Ascending aorta (tissue), 2 donors: ENCODE measurements at places on chromosomes 4 and X. TPM values are rescaled to one million over a fixed set of nuclear protein-coding genes. Genes with fewer than 3 reads are reported as not detected.

GRCh38 chr4:83692028-83692427, 156.1 kb downstream of the GPAT3 start:
- no peak for DNase-seq

GRCh38 chrX:123181233-123181914, 2.7 kb upstream of the GRIA3 start:
- no peak for DNase-seq

DNA sequence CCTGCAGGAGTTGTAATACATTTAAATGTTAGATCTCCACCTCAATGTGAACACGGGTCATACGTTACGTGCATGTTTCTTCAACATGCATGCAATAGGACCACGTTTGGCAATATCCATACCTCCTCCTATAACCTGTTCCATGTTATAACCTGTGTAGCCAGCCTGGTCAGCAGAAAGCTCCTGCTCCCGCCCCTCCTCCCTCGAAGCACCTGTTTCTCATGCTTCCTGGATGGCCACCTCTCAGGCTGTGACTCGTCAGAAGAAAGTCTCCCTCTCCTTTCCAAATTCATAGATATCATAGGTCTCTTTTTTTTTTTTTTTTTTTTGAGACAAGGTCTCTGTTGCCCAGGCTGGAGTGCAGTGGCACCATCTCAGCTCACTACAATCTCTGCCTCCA, 96.5 kb downstream of the HMX1 start:
- no peak for DNase-seq

GRCh38 chr4:174633399-174633798, 111.1 kb upstream of the HPGD start:
- no peak for DNase-seq

DNA sequence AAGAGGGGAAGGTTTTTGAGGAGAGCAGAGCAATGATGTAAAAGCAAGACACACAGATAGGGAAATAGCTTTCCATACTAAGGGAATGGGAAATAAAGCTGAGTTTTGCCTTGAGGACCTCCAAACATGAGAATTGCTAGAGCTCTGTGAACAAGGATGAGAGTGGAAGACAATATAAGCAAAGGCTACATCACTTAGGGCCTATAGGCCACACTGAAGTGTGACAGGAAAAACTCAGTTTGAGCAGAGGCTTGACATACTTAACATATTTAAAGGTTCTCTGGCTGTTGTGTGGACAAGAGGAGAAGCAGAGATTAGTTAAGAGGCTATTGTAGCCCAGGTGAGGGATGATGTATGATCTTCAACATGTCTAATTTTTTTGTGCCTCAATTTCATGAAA, 5.3 kb upstream of the SRP72 start:
- DNase-seq = no peak

DNA sequence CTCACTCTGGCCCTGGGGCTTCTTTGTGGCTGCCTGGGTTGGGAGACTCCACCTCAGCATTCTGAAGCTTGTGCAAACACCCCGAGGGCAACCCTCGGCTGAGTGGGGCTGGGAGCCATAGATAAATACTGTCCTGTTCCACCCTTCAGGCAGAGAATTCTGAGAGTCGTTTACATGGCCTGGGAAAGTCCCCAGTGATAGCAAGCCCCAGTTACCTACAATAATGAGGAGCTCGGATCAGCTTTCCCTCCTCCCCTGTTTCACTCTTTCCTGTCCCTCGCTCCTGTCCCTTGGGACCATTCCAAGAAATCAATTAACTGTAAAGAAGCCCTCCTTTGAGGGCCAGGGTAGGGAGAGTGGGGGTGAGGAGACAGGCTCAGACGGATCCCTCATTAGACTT, 31.6 kb upstream of the DDX3X start:
- DNase-seq = no peak

GRCh38 chr4:139301821-139302611, at the start of gene NDUFC1:
Gene NDUFC1 (minus strand): TSS chr4:139302477. CDS start chr4:139295798, 6,679 bp downstream.
- no peak for DNase-seq

DNA sequence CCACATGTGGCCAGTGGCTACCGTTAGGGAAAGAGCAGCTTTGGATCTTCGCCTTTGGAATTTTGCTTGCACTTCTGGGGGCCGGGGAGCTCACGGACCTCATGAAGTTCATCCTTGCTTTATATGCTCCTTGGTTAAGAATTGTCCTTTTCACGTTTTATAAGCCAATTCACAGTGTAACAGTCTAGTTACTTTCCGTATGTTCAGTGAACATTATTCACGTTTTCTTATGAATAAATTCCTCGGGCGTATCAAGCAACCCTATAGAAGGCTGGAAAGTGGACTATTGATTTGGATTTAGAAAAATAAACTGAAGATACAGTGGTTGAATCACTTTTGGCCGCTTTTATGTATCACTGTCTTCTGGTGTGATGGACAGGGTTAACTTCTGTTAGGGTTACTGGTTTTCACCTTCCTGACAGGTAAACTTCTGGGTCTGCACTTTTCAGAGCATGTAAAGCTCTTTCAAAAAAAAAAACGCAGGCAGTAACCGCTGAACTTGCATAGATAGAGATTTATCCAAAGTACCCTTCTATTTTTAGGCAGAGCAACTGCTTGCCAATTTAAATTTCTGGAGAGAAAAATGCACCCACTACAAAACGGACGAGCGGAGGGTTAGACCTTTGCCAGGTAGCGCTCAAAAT, 569 bp upstream of the PDLIM5 start:
- DNase-seq = no peak

DNA sequence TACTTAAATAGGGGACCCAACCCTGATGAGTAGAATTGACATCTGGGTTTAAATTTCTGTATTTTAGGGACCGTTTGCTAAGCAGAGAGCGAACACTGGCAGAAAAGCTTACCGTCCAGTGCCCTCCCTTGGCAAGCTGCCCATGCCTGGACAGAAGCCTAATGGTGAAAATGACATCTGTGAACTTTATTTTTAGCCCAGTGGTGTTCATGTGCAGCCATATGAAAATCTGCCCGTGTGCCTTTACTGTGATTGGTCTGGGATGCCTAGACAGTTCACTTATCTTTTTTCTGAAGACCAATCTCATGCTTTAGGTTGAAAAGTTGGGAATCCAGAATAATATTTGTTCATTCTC, 1.1 kb downstream of the STBD1 start:
- DNase-seq = no peak

- DNase-seq = no peak
Observed at GRCh38 chrX:145609951-145610511, 207.6 kb upstream of the SLITRK2 start.

- DNase-seq = no peak
Observed at GRCh38 chr4:27463816-27464215, 603.2 kb downstream of the STIM2 start.

- DNase-seq = no peak
Observed at GRCh38 chr4:119697887-119698393, 69.3 kb upstream of the PDE5A start.

DNA sequence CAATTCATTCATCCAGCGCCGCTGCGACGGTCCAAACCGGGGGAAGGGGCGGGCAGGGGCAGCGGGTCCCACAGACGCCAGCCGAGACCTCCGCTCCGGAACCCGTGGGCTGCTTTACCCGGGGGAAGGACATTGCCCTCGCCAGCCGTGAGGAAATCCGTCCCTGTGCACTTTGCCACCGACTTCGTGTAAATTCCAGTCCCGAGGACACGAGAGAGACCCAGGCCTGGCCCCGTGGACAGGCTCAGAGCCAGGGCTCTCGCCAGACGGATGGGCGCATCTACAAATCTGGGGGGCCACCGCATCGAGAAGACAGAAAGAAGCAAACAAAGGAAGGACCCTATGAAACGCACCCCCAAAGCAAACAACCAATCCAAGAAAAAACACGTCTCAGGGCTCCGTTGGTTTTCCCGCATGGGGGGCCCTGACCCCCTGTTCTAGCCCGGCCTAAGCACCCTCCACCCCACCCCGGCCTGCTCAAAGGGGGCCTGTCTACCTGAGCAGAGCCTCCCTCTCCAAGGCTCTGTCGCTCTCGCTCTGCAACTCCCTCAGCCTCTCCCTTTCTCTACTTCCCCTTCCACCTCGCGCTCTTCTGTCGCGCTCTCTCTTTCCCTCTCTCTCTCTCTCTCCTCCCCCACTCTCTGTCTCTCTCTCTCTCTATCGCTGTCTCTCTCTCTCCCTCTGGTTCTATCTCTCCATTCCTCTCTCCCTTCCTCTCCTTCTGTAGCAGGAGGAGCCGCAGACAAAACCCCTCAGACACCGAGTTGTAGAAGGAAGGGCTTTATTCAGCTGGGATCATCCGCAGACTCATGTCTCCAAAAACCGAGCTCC, 11.3 kb downstream of the FRG2 start:
- DNase-seq = no peak

DNA sequence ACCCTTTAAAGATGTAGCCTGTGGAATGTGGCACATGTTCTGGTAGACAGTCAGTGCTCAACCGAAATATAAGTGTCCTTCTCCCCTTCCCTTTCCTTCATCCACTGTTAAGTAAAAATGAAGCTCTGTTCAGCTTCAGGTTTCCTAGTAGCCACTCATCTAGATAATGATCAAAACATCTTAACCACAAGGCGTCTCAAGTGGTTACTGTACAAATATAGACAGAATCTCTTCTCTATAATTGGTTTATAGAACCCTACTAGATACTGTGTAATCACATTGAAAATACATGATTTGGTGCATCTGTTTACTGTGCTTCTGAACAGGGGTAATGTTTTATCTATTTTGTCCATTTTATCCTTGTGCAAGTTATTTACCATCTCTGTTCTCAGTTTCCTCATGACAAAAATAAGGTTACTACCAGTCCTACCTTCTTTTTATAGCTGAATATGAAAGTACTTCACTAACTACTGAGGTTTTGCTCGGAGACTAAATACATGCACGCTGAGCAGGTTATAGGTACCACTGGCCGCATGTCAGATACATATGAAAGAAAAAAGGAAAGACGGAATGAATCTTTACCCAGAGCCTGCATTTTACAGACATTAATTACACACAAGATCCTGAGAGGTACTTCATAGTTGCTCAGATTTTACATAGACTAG, 20.3 kb upstream of the SLC25A4 start:
- no peak for DNase-seq

- DNase-seq = no peak
Observed at GRCh38 chrX:40104985-40105834, 7.5 kb upstream of the BCOR start.

GRCh38 chr4:140069066-140069465, 84.9 kb downstream of the MAML3 start:
- DNase-seq = peak; percentile 80

GRCh38 chr4:73055241-73055897, 14.1 kb downstream of the COX18 start:
- DNase-seq = no peak

DNA sequence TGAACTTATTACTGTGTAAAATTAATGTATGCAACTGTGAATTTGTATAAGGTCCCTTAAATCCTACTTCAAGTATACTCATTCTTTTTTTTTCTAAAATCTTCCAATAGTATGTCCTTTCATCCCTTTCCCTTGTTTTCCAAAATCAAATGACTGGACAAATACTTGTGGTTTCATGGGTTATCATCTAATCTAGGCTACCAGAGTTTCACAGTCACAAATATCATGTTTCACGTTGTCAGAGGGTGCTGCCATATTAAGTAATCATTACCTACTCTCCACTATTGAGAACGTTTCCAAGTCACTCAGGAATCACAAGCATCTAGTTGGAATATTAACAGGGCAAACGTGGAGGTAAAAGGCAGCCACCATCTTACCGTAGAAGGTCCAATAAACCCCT, 1235.0 kb upstream of the TENM3 start:
- no peak for DNase-seq

GRCh38 chr4:141706445-141706844, 70.1 kb downstream of the IL15 start:
- DNase-seq = no peak

GRCh38 chr4:26566133-26566532, 17.8 kb upstream of the TBC1D19 start:
- no peak for DNase-seq

DNA sequence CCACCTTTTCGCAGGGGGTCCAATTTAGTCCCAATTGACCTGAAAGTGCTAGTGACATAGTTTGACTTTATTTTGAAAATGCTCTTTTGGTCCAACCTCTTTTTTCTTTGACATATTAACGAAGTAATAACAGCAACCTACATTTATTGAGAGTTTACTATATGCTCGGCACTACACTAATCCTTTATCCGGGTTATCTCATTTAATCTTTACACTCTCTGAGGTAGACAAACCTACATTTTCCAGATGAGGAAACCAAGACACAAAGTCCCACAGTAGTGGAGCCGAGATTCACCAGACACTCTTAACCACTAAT, 307 bp upstream of the ATRX start:
- DNase-seq = no peak

DNA sequence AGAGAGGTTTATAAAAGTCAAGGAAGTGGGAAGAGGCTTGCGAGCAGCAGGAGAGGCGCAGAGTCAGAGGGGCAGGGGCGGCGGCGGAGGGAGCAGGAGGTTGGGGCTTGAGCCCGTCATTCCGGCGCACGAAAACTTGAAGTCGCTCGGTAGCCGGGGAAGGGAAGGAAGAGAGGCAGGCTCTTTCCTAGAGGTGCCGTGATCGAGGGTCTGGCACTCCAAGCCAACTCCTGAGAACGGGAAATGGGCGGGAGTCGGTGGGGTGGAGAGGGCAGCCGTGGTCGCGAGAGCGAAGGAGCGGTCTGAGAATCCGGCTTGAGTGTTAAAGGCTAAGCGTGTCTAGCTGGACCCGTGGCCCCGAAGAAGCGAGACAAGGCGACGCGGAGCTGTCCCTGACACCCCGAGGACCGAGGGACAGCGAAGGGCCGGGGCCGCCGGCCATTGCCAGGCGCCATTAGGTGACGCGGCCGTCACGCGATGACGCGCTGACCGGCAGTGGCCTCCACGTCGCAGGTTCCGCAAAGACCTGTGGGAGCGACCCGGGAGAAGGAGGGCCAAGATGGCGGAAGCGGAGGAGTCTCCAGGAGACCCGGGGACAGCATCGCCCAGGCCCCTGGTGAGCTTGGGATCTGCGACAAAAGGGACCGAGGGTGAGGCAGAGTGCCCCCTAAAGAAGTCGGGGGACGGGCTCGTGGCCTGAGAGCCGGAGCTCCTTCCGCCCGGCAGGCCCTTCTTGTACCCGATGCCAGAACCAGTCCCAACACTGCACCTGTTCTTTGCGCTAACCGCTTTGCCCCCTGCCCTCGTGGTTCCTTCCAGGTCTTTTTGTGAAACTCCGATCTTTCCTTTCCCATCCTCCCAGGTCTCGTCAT, at the start of gene YIPF6:
Gene YIPF6, plus strand, starts transcription at position 544 of the 872 bp plus-strand sequence. Its CDS starts 16 bp downstream, at position 560.
- peak; percentile 87 for DNase-seq

- DNase-seq = no peak
Observed at GRCh38 chr4:30396772-30397475, 323.2 kb upstream of the PCDH7 start.

GRCh38 chr4:2823671-2824328, 19.8 kb upstream of the ADD1 start:
- no peak for DNase-seq

DNA sequence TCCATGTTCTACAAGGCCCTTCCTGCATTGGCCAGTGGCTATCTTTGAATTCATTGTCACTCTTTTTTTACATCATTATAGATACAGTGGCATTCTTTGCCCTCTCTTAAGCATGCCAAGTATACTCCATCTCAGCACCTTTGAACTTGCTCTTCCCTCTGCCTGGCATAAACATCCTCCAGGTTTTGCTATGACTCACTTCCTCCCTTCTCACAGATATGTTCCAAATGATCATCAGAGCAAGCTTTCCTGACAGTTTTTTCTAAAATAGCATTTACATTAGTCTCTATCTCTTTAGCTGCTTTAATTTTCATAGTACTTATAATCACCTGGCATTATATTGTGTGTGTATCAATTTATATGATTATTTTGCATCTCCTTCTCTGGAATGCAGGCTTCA, 553.3 kb upstream of the MAGEB2 start:
- DNase-seq = no peak

CT45A10 gene
- not detected for total RNA-seq

SMIM10 gene
- 11.7 TPM for total RNA-seq

ARX gene
- total RNA-seq = not detected

MAPK10 gene
- total RNA-seq = 9.3 TPM

SPANXD gene
- not detected for total RNA-seq

GNRHR gene
- total RNA-seq = not detected

DCAF8L2 gene
- total RNA-seq = not detected
